Vagina (tissue), 2 donors: ENCODE measurements at places on chromosomes 4 and X. TPM values are rescaled to one million over a fixed set of nuclear protein-coding genes. Genes with fewer than 3 reads are reported as not detected.

- no peak overlapping the region for H3K4me3 ChIP-seq
- H3K27ac ChIP-seq: no peak overlapping the region
- H3K4me1 ChIP-seq: no peaks in the 10 kb centered on the region
- no peak for DNase-seq
Observed at GRCh38 chr4:144463896-144464295, 182.1 kb upstream of the HHIP start.

DNA sequence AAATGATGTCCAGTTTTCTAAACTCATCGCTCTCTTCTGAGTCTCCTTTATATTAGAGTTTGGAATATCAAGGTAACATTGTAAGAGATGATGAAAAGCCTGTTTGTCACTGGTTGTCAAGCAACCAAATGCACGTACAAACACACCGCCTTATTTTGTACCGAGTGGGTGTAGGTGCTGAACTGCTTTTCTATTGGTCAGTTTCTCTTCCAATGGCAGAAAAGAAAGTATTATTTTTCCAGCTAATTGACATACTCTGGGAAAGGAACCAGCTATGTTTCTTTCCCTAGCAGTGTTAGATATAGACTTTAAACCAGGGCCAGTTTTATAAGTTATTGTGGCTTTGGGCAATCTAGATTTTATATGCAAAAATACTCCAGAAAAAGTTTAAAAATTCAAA is 6.6 kb upstream of the PPM1K start:
- no peaks in the 10 kb centered on the region for H3K27me3 ChIP-seq
- H3K4me3 ChIP-seq: no peak overlapping the region
- DNase-seq: no peak
- no peaks in the 10 kb centered on the region for H3K36me3 ChIP-seq
- H3K27ac ChIP-seq: peak overlapping the region; percentile 64

GRCh38 chr4:146842876-146843275 is 102.8 kb downstream of the TTC29 start:
- H3K36me3 ChIP-seq: no peaks in the 10 kb centered on the region
- no peak overlapping the region for H3K27ac ChIP-seq
- H3K4me3 ChIP-seq: no peak overlapping the region

DNA sequence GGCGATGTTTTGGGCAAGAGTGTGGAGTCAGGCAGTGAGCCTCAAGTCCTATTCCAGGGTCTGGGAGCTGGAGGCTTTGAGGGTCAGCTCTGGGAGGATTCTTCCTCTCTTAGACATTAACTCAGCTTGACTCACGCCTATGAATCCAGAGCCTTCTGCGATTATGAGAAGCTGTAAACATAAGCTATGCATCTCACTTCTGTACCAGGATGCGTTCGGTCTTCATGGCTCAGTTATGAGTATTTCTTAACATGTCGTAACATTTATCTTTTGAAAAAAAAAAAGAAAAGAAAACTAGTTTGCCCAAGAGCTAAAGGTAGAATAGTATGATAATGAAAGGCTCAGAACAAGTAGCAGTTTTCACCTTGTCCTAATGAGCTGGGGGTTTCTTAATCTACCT is 4.6 kb downstream of the SHROOM2 start:
- H3K4me3 ChIP-seq: no peak overlapping the region
- H3K27me3 ChIP-seq: no peaks in the 10 kb centered on the region
- H3K36me3 ChIP-seq: no peaks in the 10 kb centered on the region
- no peak overlapping the region for H3K27ac ChIP-seq
- no peak for DNase-seq
- no peaks in the 10 kb centered on the region for H3K4me1 ChIP-seq

DNA sequence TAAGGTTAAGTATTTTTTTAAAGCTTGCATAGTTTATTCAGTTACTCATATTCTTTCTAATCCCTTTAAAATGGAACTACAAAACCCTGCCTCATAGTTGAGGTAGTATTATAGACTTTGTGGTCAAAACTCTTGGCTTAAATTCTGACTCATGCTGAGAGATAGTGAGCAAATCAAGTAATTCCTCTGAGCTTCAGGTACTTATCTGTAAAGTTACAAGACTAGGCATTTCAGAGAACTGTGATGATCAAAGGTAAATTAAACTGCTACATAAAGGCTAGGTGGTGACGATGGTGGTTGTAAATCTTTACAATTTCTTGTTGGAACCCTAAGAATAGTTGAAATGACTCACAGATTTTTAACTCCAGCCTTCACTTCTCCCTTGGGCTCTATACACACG is 3.2 kb upstream of the CLOCK start:
- no peak overlapping the region for H3K4me3 ChIP-seq
- H3K27ac ChIP-seq: no peak overlapping the region
- DNase-seq: no peak
- no peaks in the 10 kb centered on the region for H3K36me3 ChIP-seq
- no peaks in the 10 kb centered on the region for H3K27me3 ChIP-seq
- H3K4me1 ChIP-seq: peaks cover 18% of the 10 kb centered on the region

GRCh38 chrX:154727871-154728270 is 23.0 kb downstream of the GAB3 start:
- no peak overlapping the region for H3K4me3 ChIP-seq
- H3K27me3 ChIP-seq: no peaks in the 10 kb centered on the region
- H3K36me3 ChIP-seq: no peaks in the 10 kb centered on the region
- DNase-seq: no peak

DNA sequence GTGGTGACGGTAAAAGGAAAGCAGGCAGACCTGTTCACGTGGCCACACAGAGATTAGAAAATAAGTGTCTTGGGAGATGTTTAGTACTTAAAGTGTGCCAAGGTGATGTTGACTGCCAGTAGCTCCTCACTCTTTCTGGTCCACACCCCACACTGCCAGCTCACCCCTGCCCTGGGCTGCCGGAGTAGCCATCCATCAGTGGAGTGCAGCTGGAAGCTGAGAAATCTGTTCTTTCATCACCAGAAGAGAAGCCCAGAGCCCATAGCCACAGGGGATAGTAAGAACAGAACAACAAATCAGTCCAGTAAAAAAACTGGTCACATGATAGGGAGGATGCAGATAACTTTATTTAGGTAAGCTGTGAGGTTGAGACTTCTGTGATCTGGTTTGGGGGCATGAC is 64.1 kb downstream of the WWC2 start:
- no peaks in the 10 kb centered on the region for H3K27me3 ChIP-seq
- no peaks in the 10 kb centered on the region for H3K36me3 ChIP-seq
- H3K4me1 ChIP-seq: peaks cover 18% of the 10 kb centered on the region
- H3K4me3 ChIP-seq: no peak overlapping the region
- no peak overlapping the region for H3K27ac ChIP-seq

- no peaks in the 10 kb centered on the region for H3K27me3 ChIP-seq
- H3K4me3 ChIP-seq: no peak overlapping the region
- H3K4me1 ChIP-seq: peaks cover 4% of the 10 kb centered on the region
- H3K27ac ChIP-seq: no peak overlapping the region
- H3K36me3 ChIP-seq: peaks cover 58% of the 10 kb centered on the region
Observed at GRCh38 chr4:99885063-99885664, 9.1 kb downstream of the LAMTOR3 start.

DNA sequence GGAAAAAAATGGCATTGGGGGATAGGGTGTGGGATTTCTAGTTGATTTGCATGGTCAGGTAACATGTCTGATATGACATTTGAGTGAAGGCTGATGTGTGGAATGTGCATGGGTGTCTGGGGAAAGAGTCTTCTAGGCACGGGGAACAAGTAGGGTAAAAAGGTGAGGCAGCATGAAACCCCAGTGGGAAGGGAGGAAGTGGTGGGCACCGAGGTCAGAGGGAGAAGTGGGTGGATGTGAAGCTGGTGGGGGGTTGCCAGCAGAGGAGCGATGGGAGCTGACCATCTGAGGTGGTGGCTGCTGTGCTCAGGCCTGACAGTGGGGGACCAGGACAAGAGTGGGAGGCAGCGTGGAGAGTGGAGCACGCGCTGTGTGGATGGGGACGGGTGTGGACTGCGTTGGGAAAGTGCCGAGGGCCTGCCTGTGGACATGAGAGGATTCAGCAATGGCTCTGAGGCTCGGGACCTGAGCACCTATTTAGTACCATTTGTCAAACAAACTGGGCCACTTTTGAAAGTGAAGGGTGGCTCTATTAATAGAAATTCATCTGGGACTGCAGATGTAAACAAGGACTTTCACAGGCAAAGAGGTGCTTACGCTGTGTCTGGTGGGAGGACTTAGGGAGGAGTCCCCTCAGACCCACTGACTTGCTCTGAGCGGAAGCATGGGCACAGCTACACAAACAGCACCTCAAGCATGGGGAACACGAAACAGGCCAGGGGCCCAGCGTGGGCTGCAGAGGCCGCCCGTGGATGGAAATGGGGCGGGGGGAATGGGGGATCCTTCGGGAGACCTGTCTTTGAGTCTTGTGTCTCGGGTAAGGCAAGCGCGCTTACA is 16.7 kb upstream of the S100P start:
- peaks cover 40% of the 10 kb centered on the region for H3K4me1 ChIP-seq
- no peak for DNase-seq
- H3K27ac ChIP-seq: no peak overlapping the region

DNA sequence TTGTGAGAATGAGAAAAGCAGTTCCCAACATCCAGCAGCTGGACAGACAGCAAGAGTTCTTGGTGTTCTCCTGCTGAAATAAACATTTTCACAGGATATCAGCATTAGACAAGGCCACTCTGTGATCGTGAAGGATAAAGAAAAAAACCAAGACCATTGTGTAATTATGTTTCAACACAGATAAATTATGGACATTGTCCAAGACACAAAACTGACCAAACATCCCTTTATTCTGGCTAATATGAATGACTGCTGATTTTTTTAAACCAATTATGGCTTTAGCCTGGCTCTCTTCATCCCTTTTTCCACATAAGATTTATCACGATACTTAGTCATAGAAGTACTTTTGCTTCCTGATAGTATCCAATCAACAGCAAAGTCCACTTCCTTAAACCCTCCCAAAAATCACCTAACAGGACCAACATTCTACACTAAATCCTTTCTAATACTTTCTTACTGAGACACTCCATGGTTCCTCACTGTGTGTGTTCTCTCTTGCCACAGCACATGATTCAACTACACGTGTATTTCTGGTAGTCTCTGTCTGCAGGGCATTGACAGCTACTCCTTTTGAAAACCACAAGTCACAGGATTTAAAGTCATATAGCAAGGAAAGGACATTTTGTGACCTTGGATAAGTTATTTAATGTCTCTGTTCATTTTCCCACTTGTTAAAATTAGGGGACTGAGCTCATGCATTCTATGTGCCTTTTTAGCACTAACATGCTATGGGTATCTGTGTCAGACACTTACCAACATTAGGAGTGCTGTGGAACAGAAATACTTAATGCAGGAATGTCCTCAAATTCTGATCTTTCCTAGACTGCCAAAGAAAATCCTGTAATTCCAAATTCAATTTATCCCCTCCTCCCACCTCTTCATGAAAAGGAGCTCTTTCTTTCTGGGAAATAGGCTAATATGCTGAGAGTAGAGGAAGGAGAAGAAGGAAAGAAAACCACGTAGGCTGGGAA is 137.2 kb upstream of the PGRMC2 start:
- H3K4me3 ChIP-seq: no peak overlapping the region
- no peaks in the 10 kb centered on the region for H3K27me3 ChIP-seq
- H3K36me3 ChIP-seq: no peaks in the 10 kb centered on the region
- no peak for DNase-seq
- no peaks in the 10 kb centered on the region for H3K4me1 ChIP-seq
- H3K27ac ChIP-seq: peak overlapping the region; percentile 0

DNA sequence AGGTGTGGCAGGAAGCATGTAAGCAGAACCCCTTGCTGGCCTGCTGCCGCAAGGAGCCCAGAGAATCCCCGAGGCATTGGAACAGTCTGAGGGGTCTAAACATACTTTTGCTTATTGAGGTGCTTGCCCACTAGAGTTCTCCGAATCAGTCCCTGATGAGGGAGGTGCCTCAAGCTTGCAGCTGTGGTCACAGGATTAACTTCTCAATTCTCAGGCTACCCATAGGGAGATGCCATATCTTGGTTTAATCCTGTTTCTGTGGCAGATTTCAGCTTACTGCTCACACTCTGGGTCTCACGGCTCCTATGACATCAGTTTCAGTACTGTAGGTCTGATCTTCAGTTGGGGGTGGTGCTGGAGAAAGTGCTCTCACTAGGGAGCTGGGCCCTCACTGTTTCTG is 39.9 kb downstream of the CCNG2 start:
- no peak overlapping the region for H3K27ac ChIP-seq
- no peaks in the 10 kb centered on the region for H3K36me3 ChIP-seq
- no peak overlapping the region for H3K4me3 ChIP-seq
- no peaks in the 10 kb centered on the region for H3K4me1 ChIP-seq
- DNase-seq: no peak

- no peaks in the 10 kb centered on the region for H3K27me3 ChIP-seq
- DNase-seq: no peak
- H3K36me3 ChIP-seq: no peaks in the 10 kb centered on the region
- H3K27ac ChIP-seq: no peak overlapping the region
- no peaks in the 10 kb centered on the region for H3K4me1 ChIP-seq
- no peak overlapping the region for H3K4me3 ChIP-seq
Observed at GRCh38 chrX:46317163-46317562, 228.1 kb downstream of the ZNF674 start.

- no peak overlapping the region for H3K4me3 ChIP-seq
- no peak for DNase-seq
- no peak overlapping the region for H3K27ac ChIP-seq
- peaks cover 15% of the 10 kb centered on the region for H3K4me1 ChIP-seq
- no peaks in the 10 kb centered on the region for H3K36me3 ChIP-seq
Observed at GRCh38 chr4:81032771-81033684, 2.5 kb downstream of the BMP3 start.

DNA sequence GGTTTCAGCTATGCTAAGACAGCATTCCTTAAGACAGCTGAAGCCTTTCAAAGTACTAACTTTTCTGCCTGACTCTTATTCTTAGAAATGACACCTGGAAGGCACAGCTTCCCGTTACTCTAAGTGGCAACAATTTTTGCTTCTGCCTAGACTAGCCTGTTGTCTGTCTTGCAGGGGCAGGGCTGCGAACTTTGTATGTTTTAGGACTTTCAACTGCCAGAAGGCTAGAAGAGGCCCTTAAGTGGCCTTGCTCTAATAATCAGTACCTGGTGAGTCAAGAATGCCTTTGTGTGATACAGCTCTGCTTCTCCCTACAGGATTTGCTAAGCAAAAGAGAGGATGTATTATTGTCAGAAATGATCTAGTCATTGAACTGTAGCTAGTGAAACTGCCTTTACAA is 30.0 kb upstream of the TFDP3 start:
- H3K4me1 ChIP-seq: no peaks in the 10 kb centered on the region
- H3K36me3 ChIP-seq: no peaks in the 10 kb centered on the region
- no peak overlapping the region for H3K4me3 ChIP-seq
- no peak for DNase-seq
- H3K27ac ChIP-seq: no peak overlapping the region

GRCh38 chr4:93897559-93897958 is 69.0 kb downstream of the ATOH1 start:
- no peaks in the 10 kb centered on the region for H3K27me3 ChIP-seq
- H3K4me1 ChIP-seq: no peaks in the 10 kb centered on the region
- no peak overlapping the region for H3K27ac ChIP-seq
- no peak for DNase-seq
- H3K36me3 ChIP-seq: no peaks in the 10 kb centered on the region

GRCh38 chr4:77384094-77384493 is 221.5 kb upstream of the CXCL13 start:
- H3K4me3 ChIP-seq: no peak overlapping the region
- no peak overlapping the region for H3K27ac ChIP-seq
- H3K4me1 ChIP-seq: no peaks in the 10 kb centered on the region
- no peaks in the 10 kb centered on the region for H3K27me3 ChIP-seq
- DNase-seq: no peak

The S100P gene
- 18.2 TPM for total RNA-seq

The XKRX gene
- total RNA-seq: 0.74 TPM

The CCDC110 gene
- total RNA-seq: 1.2 TPM

The TSPYL2 gene
- 85.9 TPM for total RNA-seq

The CT47B1 gene
- total RNA-seq: not detected

The TTC29 gene
- not detected for total RNA-seq

The VEGFC gene
- total RNA-seq: 14.2 TPM

The COX7B2 gene
- not detected for total RNA-seq
